ENCODE measurements at places on chromosomes 3 and 15. TPM values are rescaled to one million over a fixed set of nuclear protein-coding genes. Genes with fewer than 3 reads are reported as not detected.
A peak's percentile ranks its signal among the peaks of the same experiment; 100 is the strongest.

- H3K36me3 ChIP-seq, result no peaks in the 10 kb centered on the region
- no peaks in the 10 kb centered on the region for H3K4me1 ChIP-seq
- no peaks in the 10 kb centered on the region for H3K27me3 ChIP-seq
- H3K27ac ChIP-seq, result no peak overlapping the region
- peak; percentile 33 for DNase-seq
These were observed 247.8 kb upstream of the MCTP2 start for GRCh38 chr15:93983526-93983925.

The PTX3 gene
- 6.4 TPM for polyA plus RNA-seq

The ANKRD63 gene
- polyA plus RNA-seq, result not detected

The SENP5 gene
- 9.1 TPM for polyA plus RNA-seq

DNA sequence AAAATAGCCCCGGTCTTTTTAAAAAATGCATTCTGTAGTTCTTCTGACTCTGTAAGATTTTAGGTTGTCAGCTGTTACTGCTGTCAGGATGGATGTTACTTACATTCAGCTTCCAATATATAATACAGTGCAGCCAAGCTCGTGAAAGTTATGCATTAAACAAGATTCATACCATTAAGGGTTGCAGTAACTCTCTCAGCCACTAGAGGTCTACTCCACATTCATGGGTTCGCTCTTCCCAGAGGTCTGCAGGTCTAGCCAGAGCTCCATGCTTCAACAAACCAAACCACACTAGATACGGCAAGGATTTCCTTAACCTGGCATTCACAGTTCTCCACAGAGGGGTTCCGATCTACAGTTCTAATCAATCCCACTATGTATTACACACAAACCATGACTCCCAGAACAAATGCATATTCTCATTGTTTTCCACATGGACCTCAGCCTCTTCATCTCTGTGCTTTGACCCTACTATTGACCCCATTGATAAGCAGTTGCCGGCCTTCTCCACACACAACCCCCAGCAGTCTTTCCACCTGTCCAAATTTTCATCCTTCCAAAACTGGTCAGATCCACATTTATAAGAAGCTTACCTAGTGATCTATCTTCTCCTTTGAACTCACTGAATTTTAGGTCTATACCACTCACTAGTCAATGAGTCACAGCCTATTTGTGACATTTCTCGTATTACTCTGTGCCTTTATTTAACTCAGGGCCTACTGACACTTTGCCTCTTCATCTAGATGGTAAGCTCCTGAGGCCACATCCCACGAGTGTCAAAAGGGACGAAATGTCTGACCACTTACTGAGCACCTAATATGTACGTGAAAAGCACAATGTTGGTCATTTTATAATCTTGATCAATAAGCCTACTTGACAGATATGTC is 33.7 kb downstream of the RORA start:
- no peak overlapping the region for H3K27ac ChIP-seq
- H3K4me3 ChIP-seq, result no peak overlapping the region
- H3K36me3 ChIP-seq, result no peaks in the 10 kb centered on the region

- H3K27ac ChIP-seq, result no peak overlapping the region
- DNase-seq, result peak; percentile 60
- H3K36me3 ChIP-seq, result no peaks in the 10 kb centered on the region
- no peak overlapping the region for H3K4me3 ChIP-seq
- H3K27me3 ChIP-seq, result no peaks in the 10 kb centered on the region
These were observed 71.3 kb upstream of the CACNA1D start for GRCh38 chr3:53422954-53423698.

GRCh38 chr3:10395196-10395595 is 74.3 kb upstream of the SEC13 start:
- no peak for DNase-seq
- no peaks in the 10 kb centered on the region for H3K4me1 ChIP-seq
- no peak overlapping the region for H3K27ac ChIP-seq
- no peaks in the 10 kb centered on the region for H3K36me3 ChIP-seq
- H3K4me3 ChIP-seq, result no peak overlapping the region

DNA sequence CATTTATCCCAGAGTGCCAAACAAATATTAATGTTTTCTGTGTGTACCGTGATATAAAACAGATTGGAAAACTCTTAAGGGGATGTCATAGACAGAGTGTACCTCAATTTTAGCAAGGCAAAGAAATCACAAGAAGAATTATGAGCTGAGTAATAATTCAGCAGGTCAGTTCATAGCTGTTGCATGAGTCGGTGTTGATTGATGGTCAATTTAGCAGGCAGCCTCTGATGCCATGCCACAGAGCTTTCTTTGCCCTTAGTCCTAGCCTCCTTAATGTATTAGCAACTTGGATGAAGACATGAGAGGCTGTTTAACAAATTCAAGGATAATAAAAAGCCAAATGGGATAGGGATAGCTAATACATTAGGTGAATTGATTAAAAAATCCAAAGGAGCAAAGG is 6.8 kb downstream of the SLC35A5 start:
- H3K4me1 ChIP-seq, result peaks cover 6% of the 10 kb centered on the region
- no peak for DNase-seq
- no peak overlapping the region for H3K4me3 ChIP-seq
- no peaks in the 10 kb centered on the region for H3K27me3 ChIP-seq
- peaks cover 20% of the 10 kb centered on the region for H3K36me3 ChIP-seq

GRCh38 chr15:95091444-95091843 is 860.1 kb downstream of the MCTP2 start:
- H3K27me3 ChIP-seq, result no peaks in the 10 kb centered on the region
- H3K4me3 ChIP-seq, result no peak overlapping the region
- H3K4me1 ChIP-seq, result no peaks in the 10 kb centered on the region
- no peak for DNase-seq

The PRSS50 gene
- 1.9 TPM for polyA plus RNA-seq

- DNase-seq, result no peak
- H3K4me3 ChIP-seq, result no peak overlapping the region
- no peaks in the 10 kb centered on the region for H3K4me1 ChIP-seq
- no peak overlapping the region for H3K27ac ChIP-seq
These were observed 690.5 kb upstream of the ALCAM start for GRCh38 chr3:104676241-104676640.

DNA sequence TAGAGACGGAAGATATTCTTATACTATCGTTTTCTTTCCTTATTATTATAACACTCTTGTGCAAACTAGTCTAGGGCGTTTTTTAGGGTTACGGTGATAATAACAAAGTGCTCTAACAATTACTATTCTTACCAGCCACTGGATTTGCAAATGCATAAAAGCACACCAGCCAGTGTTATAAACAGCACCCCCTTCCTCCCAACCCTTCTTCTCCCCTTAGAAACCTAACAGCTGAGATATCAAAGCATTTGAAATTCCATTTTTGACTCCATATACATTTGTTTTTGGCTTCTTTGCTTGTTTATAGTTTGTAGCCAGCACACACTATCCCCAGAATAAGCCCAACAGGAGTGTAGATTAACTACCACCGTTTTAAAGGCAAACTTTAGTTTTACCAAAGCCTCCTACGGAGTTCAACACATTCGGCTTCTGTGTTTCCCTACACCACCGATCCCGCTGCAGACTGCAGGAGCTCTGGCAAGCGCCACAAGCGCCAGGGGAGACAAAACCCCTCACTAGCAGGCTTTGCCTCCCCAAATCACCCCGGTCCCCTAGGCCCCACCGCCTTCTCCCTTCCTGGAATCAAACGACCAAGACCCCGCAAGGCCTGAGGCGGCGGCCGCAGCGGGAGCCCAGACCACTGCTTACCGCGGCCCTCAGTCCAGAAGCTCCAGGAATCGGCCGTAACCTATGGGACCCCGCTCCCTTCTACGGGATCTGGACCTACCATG is 461 bp downstream of the COPB2 start:
- no peaks in the 10 kb centered on the region for H3K27me3 ChIP-seq
- peak overlapping the region; percentile 56 for H3K4me3 ChIP-seq
- H3K4me1 ChIP-seq, result peaks cover 12% of the 10 kb centered on the region
- DNase-seq, result no peak

DNA sequence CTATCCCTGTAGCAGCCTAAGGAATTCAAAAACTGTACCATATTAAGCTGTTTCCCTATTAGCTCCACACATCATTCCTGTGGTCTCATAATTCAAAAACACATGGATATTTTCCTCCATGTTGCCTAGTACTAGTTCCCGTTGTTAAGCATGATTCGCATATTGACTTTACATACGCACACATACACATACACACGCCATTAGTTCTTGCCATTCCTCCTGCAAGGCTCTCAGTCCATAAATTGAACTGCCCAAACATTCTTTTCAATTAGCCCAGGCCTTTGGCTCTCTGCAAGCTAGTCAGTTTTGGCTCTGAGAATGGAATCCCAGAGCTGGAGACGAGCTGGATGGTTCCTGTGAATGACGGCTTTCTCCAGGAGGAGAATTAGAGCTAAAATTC is 57.2 kb upstream of the RAD18 start:
- DNase-seq, result no peak
- H3K4me1 ChIP-seq, result peaks cover 9% of the 10 kb centered on the region
- H3K27me3 ChIP-seq, result no peaks in the 10 kb centered on the region
- no peaks in the 10 kb centered on the region for H3K36me3 ChIP-seq
- no peak overlapping the region for H3K27ac ChIP-seq

GRCh38 chr3:177976866-177977265 is 559.4 kb upstream of the KCNMB2 start:
- H3K27me3 ChIP-seq, result no peaks in the 10 kb centered on the region
- no peak overlapping the region for H3K4me3 ChIP-seq
- DNase-seq, result no peak
- no peak overlapping the region for H3K27ac ChIP-seq

GRCh38 chr3:9934235-9934621 is 594 bp downstream of the CRELD1 start:
- peaks cover 32% of the 10 kb centered on the region for H3K36me3 ChIP-seq
- H3K4me3 ChIP-seq, result peak overlapping the region; percentile 11
- H3K27ac ChIP-seq, result peak overlapping the region; percentile 92
- no peaks in the 10 kb centered on the region for H3K27me3 ChIP-seq

DNA sequence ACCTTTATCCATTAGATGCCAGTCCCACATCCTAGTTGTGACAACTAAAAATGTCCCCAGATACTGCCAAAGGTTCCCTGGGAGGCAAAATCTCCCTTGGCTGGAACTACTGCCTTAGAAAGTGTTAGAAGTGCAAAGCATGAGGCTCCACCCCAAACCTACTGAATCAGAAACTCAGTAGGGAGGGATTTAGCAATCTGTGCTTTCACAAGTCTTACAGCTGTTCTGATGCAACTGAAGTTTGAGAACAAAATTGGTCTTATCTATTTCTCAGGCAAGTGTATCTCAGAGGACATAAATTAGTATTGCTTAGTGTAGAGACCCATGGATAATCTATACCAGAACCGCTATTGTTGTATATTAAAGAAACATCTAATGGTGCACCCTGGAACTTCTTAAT is 70.2 kb downstream of the CLDN1 start:
- H3K36me3 ChIP-seq, result no peaks in the 10 kb centered on the region
- DNase-seq, result peak; percentile 37
- no peaks in the 10 kb centered on the region for H3K4me1 ChIP-seq
- H3K4me3 ChIP-seq, result no peak overlapping the region
- no peaks in the 10 kb centered on the region for H3K27me3 ChIP-seq
- no peak overlapping the region for H3K27ac ChIP-seq

DNA sequence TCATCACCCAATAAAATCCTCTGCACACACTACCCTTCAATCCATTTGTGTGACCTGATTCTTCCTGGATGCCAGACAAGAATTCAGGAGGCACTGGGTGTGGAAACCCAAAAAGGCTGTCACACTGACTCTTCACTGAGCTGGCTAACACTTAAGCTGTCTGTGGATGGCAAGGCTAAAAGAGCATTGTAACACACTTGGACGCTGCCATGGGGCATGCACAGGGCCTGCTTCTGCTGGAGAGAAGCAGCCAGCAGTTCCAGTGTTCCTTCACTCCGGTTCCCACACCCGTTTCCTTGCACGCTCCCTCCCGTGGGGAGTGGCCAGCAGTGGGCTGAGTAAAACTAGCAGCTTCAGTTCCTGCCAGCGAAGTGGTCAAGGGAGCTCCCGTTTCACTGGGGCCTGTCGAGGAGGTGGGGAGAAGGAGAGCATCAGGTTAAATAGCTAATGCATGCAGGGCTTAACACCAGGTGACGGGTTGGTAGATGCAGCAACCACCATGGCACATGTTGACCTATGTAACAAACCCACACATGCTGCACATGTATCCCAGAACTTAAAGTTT is 737.1 kb downstream of the FHIT start:
- no peak overlapping the region for H3K27ac ChIP-seq
- no peaks in the 10 kb centered on the region for H3K27me3 ChIP-seq
- H3K4me1 ChIP-seq, result no peaks in the 10 kb centered on the region
- H3K36me3 ChIP-seq, result no peaks in the 10 kb centered on the region
- no peak overlapping the region for H3K4me3 ChIP-seq

The ZNF502 gene
- 5.6 TPM for polyA plus RNA-seq

Data from adrenal gland (tissue), 19 donors.